ENCODE measurements at places on chromosomes 11 and 22. TPM values are rescaled to one million over a fixed set of nuclear protein-coding genes. Genes with fewer than 3 reads are reported as not detected.

GRCh38 chr22:41873391-41873790 lies 40.5 kb downstream of the SREBF2 start:
- DNase-seq, result no peak

GRCh38 chr11:117562136-117562535 lies 234.5 kb downstream of the CEP164 start:
- no peak for DNase-seq

- DNase-seq, result no peak
These were observed 89.6 kb downstream of the FANCF start for GRCh38 chr11:22536071-22536470.

- DNase-seq, result no peak
These were observed 212.7 kb upstream of the CADM1 start for GRCh38 chr11:115716601-115717529.

GRCh38 chr11:19519912-19520641 lies 192.6 kb upstream of the NAV2 start:
- DNase-seq, result no peak

Gene SAMM50
- 22.4 TPM for total RNA-seq

GRCh38 chr11:7643314-7643713 lies 30.0 kb downstream of the CYB5R2 start:
- no peak for DNase-seq

Gene SSH3
- 28.0 TPM for total RNA-seq

GRCh38 chr11:115317277-115318185 lies 186.7 kb downstream of the CADM1 start:
- no peak for DNase-seq

GRCh38 chr11:95299078-95299679 lies 68.2 kb upstream of the SESN3 start:
- DNase-seq, result no peak

DNA sequence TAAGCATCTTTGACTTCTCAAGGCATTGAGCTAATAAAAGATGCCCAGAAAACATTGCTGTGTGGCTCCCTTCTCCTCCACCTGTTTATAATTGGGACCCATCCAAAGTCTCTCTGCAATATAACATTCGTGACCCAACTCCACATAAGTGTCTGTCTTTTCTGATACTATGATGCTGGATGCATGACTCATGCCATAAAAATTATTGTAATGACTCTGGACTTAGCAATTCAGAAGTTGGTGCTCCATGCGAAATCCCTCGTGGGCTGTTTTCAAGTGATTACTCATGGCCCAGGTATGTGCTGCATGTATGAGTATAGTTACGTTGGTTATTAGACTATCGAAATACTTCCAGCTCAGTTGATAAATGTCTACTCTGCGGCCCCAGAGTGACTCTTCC lies 11.7 kb downstream of the FJX1 start:
- no peak for DNase-seq

Gene PARVA
- total RNA-seq, result under 0.01 TPM

- DNase-seq, result peak; percentile 5
These were observed 342 bp downstream of the EFCAB6 start for GRCh38 chr22:43811777-43812148.

GRCh38 chr11:6646576-6646917 lies 9.1 kb downstream of the DCHS1 start:
- no peak for DNase-seq

- no peak for DNase-seq
These were observed 29.8 kb downstream of the ABTB2 start for GRCh38 chr11:34327804-34328631.

Gene TNNT3
- total RNA-seq, result 3.2 TPM

- no peak for DNase-seq
These were observed 571.2 kb downstream of the TBC1D22A start for GRCh38 chr22:47333625-47334024.

GRCh38 chr11:134497586-134497985 lies 85.5 kb upstream of the B3GAT1 start:
- no peak for DNase-seq

Gene GRIA4
- total RNA-seq, result not detected

GRCh38 chr11:70528046-70528793 lies 129.9 kb downstream of the CTTN start:
- DNase-seq, result no peak

GRCh38 chr11:12219757-12220156 lies 109.4 kb downstream of the MICAL2 start:
- DNase-seq, result no peak

DNA sequence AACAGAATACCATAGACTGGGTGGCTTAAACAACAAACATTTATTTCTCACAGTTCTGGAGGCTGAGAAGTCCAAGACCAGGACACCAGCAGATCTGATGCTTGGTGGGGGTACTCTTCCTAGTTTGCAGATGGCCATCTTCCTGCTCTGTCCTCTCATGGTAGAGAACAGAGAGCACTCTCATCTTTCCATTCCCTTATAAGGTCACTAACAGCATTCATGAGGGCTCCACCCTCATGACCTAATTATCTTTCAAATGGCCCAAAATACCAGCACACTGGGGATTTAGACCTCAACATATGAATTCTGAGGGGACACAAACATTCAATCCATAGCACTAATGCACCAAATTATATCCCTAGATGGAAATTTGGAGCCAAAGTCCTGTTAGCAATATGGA lies 6.1 kb downstream of the STK33 start:
- DNase-seq, result no peak

Data from hematopoietic multipotent progenitor cell (in vitro differentiated cells).